ENCODE measurements at places on chromosomes 3 and 15.
A peak's percentile ranks its signal among the peaks of the same experiment; 100 is the strongest.

- no peak for DNase-seq
Measured at GRCh38 chr3:127099982-127100381, 92.9 kb upstream of the PRR23E start.

DNA sequence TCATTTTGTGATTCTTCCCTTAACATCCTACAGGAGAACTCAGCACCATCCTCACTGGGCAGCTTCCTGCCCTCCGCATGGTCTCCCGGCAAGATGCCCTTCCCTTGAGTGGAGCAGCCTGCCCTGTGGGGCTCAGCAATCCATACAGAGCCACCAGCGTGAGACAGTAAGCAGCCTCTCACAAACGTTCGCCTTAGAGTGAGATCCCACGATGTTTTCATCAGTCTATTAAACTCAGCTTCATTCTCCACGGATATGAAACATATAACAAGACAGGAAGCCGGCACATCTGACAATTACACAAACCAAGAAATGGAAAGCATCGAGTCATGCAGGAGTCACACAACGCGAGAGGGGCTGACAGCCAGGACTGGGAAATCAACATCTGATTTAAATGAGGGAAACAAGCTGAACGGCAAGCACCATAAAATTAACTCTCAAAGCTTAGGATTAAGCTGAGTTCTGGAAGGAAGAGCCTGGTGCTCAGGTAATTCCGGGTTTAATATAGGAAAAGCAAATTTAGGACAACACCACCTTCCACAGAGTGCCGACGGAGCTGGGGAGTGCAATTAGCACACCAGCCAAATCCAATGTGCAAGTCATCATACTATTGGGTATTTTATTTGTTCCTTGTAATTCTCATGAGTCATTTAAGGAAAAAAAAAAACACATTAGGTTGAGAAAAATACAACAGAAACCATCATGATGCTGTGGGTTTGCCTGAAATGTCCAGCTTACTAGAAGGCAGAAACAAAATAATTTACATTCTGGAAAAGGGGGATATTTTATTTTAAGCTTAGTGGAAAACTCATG is 272.0 kb downstream of the OCA2 start:
- DNase-seq, result no peak

DNA sequence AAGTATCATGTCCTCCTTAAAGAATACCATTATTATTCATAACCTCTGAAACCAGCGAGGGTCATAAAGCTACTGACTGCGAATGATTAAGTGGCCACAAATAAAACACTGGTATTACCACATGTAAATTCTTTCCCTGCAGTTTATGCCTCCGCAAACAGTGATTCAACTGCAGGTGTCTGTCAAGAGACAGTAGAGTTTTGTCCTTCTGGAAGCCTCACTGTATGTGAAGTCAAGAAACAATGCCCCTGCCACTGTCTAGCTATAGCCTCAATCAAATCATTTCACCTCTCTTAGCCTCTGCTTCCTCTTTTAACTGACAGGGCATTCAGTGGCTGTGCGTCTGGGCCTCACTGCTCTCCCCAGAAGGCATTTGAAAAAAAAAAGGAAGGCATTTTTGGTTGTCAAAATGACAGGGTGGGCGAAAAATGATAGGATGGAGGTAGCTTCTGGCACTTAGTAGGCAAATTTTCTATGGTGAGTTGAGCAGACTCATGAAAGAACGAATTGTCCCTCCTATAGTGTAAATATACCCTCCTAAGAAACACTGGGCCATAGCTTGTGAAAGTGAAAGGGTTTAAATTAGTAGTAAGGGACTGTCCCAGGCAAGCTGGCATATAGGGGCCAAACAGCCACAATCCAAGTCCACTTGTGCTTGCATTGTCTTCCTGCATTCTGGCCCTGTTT is 66.7 kb downstream of the FILIP1L start:
- DNase-seq, result peak; percentile 98

DNA sequence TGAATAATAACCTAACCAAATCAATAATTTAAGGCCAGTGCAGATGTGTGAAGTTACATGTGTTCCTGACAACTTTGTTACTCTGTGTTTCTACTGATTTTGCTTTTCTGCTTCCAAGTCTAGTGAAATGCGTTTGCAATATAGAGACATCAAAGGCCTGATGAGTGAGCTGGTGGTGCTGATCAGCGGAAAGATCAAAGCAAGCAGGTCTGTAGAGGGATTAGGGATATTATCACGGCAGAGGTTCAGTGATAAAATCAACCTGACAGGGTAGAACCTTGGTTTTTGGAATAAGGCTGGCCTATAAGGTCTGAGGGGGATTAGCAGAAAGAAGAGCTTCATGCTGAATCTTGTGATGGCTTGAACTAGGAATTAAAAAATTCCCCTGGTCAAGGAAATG is 111.7 kb downstream of the EDEM1 start:
- no peak for DNase-seq

DNA sequence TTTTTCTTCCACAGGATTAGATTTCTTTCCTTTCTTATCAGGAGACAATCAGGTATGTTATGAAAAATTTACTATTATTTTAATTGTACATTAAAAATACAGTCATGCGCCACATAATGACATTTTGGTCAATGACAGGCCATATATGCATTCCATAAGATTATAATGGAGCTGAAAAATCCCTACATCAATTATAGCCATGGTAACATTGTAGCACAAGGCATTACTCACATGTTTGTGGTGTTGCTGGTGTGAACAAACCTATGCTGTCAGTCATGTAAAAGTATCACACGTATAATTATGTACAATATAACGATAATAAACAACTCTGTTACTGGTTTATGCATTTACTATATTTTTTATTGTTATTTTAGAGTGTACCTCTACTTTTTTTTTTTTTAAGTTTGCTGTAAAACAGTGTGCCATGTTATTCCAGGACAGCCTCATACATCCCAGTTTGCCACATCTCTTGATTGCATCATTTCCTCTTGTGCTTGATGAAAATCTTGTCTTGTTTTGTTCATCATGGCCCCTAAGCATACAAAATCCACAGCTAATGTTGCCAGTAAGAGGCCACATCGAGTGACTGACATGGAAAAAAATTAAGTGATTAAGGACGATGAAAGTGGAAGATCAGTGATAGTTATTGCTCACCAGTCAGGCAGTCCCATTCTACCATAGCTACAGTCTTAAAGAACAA is 21.4 kb downstream of the CALML4 start:
- no peak for DNase-seq

- DNase-seq, result no peak
Measured at GRCh38 chr3:60303160-60303559, 948.1 kb downstream of the FHIT start.

DNA sequence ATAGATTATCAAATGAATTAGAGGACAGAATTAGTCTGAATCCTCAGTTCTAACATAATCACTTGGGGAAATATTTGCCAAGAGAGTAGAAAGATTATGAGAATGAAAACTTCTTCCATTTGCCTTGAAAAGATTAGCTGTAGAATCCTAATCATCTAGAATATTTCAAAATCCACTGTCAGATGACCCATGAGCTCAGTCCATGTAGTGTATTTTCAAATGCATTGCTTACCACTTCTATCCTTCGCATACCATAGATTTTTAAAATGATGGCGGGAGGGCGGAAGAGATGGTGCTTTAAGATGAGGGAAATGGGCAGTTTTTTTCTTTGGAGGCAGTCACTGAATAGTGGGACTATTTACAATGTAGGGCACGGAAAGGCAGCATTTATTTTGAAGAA is 136.3 kb downstream of the SLCO3A1 start:
- no peak for DNase-seq

DNA sequence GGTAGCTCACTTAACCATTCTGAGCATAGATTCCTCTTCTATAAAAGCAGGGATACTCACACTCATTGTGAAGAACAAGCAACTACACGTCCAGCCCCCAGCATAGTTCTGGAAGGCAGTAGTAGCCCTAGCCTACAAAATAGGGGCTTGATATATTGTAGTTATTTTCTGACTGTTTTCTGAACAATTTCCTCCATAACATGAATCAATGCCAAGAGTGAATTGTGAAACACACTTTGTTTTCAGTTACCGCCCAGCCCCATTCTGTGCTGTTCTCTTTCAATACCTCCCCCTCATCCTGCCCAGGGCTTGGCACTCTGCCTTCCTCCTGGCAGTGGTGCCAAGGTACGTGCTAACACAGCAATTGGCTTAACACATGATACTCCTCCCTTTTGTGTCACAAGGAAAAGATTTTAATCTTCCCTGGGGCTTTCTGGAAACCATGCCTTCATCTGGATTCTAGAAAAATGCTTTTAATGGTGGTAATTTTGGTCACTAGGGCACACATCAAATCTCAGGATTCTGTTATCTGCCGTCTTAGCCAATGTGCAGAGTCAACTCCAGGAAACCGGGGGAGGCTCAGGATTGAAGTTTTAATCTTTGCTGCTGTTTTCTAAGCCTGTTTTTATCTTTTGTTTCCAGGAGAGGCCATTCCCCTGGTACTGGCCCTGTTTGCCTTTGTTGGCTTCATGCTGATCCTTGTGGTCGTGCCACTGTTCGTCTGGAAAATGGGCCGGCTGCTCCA is 37.2 kb downstream of the IL20RB start:
- DNase-seq, result peak; percentile 55
